IPS DF 6.9 (cell line): ENCODE measurements at places on chromosomes 2 and 18.

- H3K27me3 ChIP-seq = no peaks in the 10 kb centered on the region
- H3K4me1 ChIP-seq = no peaks in the 10 kb centered on the region
- no peak overlapping the region for H3K27ac ChIP-seq
- H3K4me3 ChIP-seq = no peak overlapping the region; the same call in 1 of the 2 replicates
Measured at GRCh38 chr18:11886577-11887110, 21.5 kb downstream of the MPPE1 start.

- no peaks in the 10 kb centered on the region for H3K27me3 ChIP-seq
- no peak overlapping the region for H3K27ac ChIP-seq
- H3K4me1 ChIP-seq = no peaks in the 10 kb centered on the region
- no peak overlapping the region for H3K4me3 ChIP-seq
Measured at GRCh38 chr2:174074831-174075230, 109.7 kb upstream of the SP3 start.

DNA sequence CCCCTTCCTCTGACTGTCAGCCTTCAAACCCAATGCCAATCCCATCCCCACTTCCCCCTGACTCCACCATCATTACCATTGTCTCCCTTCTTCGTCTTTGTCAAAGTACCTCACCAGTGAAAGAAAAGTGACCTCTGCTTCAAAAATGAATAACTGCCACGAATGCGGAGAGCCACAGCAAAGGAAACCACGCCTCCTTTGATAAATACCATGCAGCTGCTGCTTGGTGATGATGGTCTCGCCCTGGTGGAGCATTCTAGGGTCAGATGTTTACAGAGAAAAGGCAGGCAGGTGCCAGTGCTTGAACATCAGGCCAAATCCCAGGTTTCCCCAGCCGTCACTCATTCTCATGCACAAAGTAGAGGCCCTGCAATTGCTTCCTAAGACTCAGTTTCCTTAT, 162.2 kb downstream of the BCL11A start:
- no peak overlapping the region for H3K4me3 ChIP-seq
- H3K27me3 ChIP-seq = no peaks in the 10 kb centered on the region
- no peak overlapping the region for H3K27ac ChIP-seq
- no peak for DNase-seq
- H3K36me3 ChIP-seq = no peaks in the 10 kb centered on the region

DNA sequence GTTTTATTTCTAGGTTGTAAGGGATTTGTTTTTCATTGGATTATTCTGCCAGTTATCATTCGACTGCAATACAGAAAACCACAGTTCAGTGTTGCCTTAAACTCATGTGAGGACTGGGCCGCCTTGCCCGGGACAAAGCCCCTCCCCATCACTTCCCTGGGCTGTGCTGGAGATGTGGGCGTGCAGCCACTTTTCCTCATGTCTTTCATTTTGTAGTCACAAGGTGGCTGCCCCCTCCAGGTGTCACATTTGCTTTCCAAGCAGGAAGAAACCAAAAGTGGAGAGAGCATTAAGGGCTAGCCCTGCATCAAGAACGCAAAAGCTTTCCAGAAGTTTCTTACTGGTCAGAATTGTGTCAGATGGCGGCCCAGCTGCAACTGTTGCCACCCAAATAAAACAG, 492.5 kb upstream of the ID2 start:
- H3K27ac ChIP-seq = no peak overlapping the region
- H3K27me3 ChIP-seq = no peaks in the 10 kb centered on the region
- H3K4me3 ChIP-seq = no peak overlapping the region
- peaks cover 5% of the 10 kb centered on the region; the same call in 1 of the 2 replicates for H3K4me1 ChIP-seq
- H3K36me3 ChIP-seq = no peaks in the 10 kb centered on the region
- no peak for DNase-seq

DNA sequence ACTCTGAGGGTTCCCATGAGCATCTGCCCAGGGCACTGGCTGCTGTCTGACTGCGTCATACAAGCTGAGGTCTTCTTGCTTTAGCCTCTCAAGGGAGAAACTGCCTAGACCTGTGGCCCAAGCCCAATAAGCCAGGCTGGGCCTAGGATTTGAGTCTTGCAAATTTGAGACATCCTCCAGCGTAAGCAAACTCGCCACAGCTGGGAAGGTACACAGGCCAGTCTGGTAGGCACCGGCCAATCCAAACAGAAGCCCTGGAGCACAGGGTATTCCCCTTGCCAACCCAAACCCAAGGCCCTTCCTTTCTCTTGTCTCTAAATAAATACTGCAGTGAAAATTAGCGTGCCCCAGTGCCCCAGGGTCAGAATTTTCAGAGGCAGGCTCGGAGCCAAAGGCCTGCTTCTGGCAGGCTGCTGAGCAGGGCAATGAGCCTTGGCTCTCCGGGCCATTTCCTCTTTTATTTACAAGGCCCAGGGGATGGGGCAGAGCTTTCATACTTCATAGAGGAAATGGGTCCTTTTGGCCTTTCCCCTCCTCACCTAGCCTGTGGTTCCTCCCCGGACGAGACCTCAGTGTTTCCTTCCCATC, 33.3 kb downstream of the POLR1A start:
- no peak overlapping the region for H3K27ac ChIP-seq
- H3K4me1 ChIP-seq = no peaks in the 10 kb centered on the region
- H3K36me3 ChIP-seq = peaks cover 39% of the 10 kb centered on the region
- no peak overlapping the region for H3K4me3 ChIP-seq
- no peaks in the 10 kb centered on the region for H3K27me3 ChIP-seq

DNA sequence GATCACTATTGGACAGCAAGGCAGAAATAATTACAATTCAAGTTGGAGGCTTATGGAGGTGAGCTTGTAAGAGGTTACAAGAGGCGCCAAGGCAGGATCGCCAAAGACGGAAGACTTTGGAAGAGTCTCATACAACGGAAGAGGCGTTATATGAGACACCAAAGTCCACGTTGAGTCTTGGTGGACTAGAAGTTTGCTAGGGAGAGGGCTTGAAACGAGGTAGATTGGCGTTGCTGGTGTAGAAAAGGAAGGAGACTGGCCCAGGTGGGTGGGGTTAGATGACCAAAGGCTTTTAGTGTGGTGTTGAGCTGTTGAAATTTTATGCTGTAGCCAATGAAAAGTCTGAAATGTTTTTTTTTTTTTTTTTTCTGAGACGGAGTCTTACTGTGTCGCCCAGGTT, 1.4 kb downstream of the MSH2 start:
- no peak overlapping the region for H3K27ac ChIP-seq
- H3K27me3 ChIP-seq = no peaks in the 10 kb centered on the region
- H3K4me1 ChIP-seq = 0 out of 2 replicates have a peak, but pooled peaks cover 2% of the 10 kb centered on the region
- no peaks in the 10 kb centered on the region for H3K36me3 ChIP-seq
- H3K4me3 ChIP-seq = peak overlapping the region; percentile 78; the same call in 1 of the 2 replicates
- DNase-seq = no peak

DNA sequence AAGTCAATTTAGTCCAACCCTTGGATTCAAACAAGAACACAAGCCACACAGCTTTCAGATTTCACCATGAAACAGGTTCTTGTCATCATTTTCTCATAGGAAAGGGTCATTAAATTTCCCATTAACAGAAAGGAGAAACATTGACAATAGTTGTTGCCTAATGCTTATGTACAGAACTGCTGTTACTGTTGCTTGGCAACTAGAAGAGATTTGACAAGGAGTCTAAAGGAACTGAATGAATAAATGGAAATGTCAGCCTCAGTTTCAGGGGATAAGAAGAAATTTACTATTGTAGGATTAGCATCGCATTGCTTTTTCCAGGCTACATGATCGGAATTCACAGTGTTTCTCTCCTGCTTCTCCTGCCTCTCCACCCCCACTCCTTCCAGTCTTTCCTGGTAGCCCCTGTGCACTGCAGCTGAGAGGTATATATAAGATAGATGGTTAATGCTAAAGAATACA, 90.3 kb downstream of the SPATS2L start:
- H3K36me3 ChIP-seq = no peaks in the 10 kb centered on the region
- H3K27me3 ChIP-seq = no peaks in the 10 kb centered on the region
- no peak for DNase-seq
- H3K27ac ChIP-seq = no peak overlapping the region

GRCh38 chr2:241947876-241948275, 78.3 kb downstream of the RTP5 start:
- no peaks in the 10 kb centered on the region for H3K36me3 ChIP-seq
- H3K27me3 ChIP-seq = no peaks in the 10 kb centered on the region; the same call in 1 of the 2 replicates
- no peak overlapping the region for H3K4me3 ChIP-seq
- no peak overlapping the region for H3K27ac ChIP-seq
- no peak for DNase-seq
- peaks cover 4% of the 10 kb centered on the region for H3K4me1 ChIP-seq

- no peaks in the 10 kb centered on the region for H3K27me3 ChIP-seq
- H3K4me3 ChIP-seq = peak overlapping the region; percentile 93
- H3K36me3 ChIP-seq = peaks cover 9% of the 10 kb centered on the region
- no peak overlapping the region for H3K27ac ChIP-seq
Measured at GRCh38 chr2:197500503-197501131, 438 bp downstream of the HSPE1 start.

DNA sequence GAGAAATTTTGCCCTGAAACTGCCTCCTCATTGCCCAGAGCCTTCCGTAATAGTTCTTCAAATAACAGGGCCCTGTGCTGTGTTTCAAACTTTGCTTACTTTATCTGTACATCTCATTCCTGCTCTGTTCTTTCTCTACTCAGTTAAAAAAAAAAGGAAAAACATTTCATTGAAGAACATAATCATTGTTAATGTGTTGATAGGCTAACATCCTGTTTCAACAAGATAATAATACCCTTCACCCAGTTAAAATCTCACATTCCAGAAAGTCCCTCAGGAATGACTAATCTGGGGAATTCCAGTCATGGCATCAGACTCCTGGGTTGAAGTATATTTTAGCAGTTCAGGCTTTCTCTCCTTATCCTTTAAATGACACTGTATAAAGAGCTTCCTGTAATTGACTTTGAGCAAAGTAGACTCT, 45.6 kb upstream of the ITGAV start:
- H3K27ac ChIP-seq = no peak overlapping the region
- no peak for DNase-seq
- no peaks in the 10 kb centered on the region for H3K27me3 ChIP-seq
- H3K36me3 ChIP-seq = no peaks in the 10 kb centered on the region

- H3K36me3 ChIP-seq = no peaks in the 10 kb centered on the region
- no peaks in the 10 kb centered on the region for H3K27me3 ChIP-seq
- no peak overlapping the region for H3K4me3 ChIP-seq
- no peak for DNase-seq
- H3K27ac ChIP-seq = no peak overlapping the region
Measured at GRCh38 chr2:212596276-212596675, 57.7 kb upstream of the ERBB4 start.

DNA sequence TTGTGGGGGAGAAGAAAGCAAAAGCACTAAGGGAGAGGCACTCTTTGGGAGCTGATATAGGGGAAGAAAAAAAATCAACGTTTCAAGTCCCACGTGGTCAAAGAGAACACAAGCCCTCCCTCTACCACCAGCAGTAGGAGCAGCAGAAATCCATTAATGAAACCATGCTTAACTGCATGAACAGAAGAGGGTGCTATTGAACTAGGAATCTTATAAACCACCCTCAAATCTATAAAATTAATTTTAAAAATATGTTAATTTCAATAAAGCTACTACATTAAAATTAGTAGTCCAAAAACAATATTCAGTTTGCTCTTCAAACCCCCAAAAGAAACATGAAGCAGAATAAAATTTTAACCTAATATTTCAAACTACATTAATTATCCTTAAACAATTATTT, 147.8 kb downstream of the TMEM18 start:
- DNase-seq = no peak
- H3K4me3 ChIP-seq = no peak overlapping the region
- H3K27me3 ChIP-seq = no peaks in the 10 kb centered on the region
- no peak overlapping the region for H3K27ac ChIP-seq
- 0 out of 2 replicates have a peak, but pooled peaks cover 3% of the 10 kb centered on the region for H3K4me1 ChIP-seq

DNA sequence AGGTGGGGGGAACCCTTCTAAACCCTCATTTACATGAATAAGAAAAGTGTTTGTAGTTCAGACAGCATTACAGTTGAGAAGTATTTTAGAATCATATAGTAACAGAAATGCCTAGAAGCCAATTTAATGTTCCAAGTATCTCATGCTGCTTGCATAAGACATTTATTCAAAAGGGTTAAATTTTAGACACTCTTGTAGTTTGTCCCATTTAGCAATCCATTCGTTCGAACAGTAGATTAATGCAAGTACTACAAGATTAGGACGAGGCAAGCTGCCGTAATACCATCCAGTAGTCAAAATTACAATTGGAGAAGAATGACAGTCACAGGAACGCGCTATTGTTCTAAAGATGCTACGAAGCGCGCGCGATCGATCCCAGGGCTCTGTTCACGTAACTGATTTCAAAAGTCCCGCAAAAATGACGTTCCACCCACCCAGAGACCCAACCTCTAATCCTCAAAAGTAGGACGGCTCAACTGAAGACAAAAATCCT, 1.2 kb downstream of the TMEM237 start:
- H3K27ac ChIP-seq = no peak overlapping the region
- no peaks in the 10 kb centered on the region for H3K27me3 ChIP-seq
- H3K4me1 ChIP-seq = no peaks in the 10 kb centered on the region
- peak overlapping the region; percentile 89; the same call in 1 of the 2 replicates for H3K4me3 ChIP-seq
- H3K36me3 ChIP-seq = peaks cover 3% of the 10 kb centered on the region; the same call in 1 of the 2 replicates
- DNase-seq = no peak

DNA sequence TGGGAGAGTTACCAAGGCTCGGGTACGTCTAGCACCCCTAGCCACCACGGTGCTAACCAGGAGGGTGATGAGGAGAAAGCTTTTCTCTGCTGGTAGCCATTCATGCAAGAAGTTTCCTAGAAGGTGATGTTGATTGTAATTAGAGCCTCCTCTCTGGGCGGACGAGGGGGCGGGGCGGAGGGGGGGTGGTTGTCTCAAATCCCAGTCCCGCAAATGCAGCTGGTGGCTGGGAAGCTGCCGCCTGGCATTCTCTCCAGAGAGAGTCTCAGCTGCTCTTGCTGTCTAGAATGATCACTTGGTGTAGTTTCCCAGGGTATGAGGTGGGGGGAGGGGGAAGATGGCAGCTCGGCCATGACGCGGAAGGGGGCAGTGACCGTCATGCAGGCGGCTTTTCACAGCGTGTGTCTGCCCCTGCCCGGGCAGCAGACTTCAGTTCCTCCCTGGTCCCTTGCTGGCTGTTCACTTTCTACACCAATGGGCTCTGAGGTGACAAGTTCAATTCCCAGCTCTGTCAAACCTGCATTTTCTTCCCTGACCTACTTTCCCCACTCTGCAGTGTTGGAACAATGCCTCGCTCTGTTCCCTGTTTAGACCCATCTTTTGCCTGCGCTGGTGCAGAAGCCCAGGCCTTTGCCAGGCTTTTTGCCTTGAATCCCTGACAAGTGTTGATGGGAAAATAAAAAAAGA, 61.5 kb upstream of the KLF7 start:
- DNase-seq = peak; percentile 33
- no peak overlapping the region for H3K27ac ChIP-seq
- H3K4me3 ChIP-seq = peak overlapping the region; percentile 3; the same call in 1 of the 2 replicates

GRCh38 chr2:101803128-101803527, 105.6 kb downstream of the MAP4K4 start:
- H3K4me1 ChIP-seq = peaks cover 8% of the 10 kb centered on the region; the same call in 1 of the 2 replicates
- DNase-seq = no peak
